ENCODE measurements at places on chromosomes 7 and 10.

GRCh38 chr10:5196702-5197113 lies at the start of gene AKR1C4:
AKR1C4 (plus strand) TSS chr10:5196837; CDS start chr10:5196868, 31 bp downstream.
- no peak for DNase-seq

GRCh38 chr7:137956183-137956582 lies 45.7 kb downstream of the CREB3L2 start:
- DNase-seq, result no peak

GRCh38 chr10:69957886-69958555 lies 94.6 kb upstream of the MACROH2A2 start:
- DNase-seq, result no peak

DNA sequence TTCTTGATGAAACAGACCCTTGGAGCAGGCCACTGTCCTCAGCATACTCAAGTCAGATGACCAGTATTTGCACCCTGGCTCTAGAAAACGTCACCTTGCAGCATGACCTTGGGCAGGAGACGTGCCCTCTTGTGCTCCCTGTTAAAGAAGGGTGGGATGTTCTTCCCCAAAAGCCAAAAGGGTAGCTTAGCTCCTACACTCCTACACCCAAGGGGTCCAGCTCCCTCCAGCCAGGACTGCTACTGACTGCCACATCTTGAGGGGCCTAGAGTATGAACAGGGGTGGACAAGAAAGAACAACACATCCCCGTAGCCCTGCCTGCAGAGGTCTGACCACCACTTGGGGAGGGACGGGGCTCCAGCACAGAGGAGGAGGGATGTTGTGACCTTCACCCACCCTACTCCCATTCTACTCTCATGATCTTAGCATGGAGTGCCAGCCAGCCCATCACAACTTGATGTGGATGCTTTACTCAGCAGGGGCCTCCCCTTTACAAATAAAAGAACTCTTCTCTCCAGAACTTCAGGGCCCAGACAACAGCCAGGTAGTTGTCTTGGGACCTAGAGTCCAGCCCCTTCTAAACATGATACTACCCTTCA lies 165.3 kb upstream of the ZMIZ1 start:
- no peak for DNase-seq

- no peak for DNase-seq
Observed at GRCh38 chr7:35839860-35840854, 39.3 kb downstream of the SEPTIN7 start.

DNA sequence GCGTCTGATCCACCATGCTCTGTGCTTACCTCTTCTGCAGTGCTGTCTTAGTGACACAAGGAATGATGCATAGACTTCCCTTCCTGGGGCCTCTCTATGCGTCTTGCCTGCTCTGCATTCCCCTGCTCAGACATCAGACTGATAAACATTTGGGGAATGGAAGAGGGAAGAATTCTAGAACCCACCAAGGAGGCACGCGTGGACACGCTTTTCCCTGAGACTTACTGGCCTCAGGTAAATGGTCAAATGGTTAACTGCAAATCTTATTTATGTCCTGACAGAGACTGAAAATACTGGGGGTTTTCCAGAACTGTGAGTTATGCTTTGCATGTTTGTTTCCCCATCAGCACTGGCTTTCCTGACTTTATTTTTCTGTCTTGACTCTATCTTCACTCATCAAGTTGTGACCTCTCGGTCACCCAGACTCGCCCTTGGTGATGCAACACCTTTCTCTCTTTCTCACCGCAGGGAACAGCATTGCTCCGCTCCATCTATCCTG lies 285.9 kb upstream of the FZD8 start:
- DNase-seq, result no peak

GRCh38 chr7:34070511-34071323 lies 165.4 kb downstream of the BMPER start:
- no peak for DNase-seq

DNA sequence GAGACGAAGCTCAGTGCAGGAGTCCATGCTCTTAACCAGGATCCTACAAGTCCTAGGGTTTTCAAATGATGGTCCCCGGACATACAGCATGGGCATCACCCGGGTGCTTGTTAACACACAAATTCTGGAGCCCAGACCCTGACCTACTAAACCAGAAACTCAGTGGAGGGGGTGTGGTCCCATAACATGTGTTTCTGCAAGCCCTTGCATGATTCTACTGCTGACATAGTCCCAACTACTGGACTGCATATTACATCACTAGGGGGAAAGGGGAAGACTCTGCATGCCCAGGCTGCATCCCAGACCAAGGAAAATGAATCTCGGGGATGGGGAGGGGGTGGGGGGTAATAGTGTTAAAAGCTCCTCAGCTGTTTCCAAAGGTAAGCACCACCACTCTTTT lies 40.3 kb downstream of the GRB10 start:
- no peak for DNase-seq

- no peak for DNase-seq
Observed at GRCh38 chr10:58735087-58735486, 222.4 kb downstream of the BICC1 start.

- no peak for DNase-seq
Observed at GRCh38 chr10:72550239-72550638, 75.6 kb downstream of the MICU1 start.
